Endothelial cell (in vitro differentiated cells): ENCODE measurements at places on chromosomes 3 and 15.
A peak's percentile ranks its signal among the peaks of the same experiment; 100 is the strongest.

DNA sequence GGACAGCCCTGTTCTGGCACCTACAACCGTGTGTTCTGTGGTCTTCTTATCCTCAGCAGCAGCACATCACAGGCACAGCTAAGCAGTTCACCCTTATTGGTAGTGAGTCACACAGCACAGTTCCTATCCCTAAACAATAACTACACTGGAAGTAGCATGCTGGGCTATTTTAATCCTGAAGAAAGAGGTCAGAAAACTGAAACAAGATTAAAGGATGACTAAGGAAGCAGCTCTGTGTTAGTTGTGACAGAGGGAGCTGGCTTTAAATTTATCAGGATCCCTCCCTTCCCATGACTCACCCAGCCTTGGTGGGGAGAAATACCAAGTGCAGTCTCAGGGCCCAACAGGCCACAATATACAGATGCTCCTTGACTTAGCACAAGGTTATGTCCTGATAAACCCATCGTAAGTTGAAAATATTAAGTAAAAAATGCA is 144.3 kb downstream of the ERC2 start:
- DNase-seq, result no peak

DNA sequence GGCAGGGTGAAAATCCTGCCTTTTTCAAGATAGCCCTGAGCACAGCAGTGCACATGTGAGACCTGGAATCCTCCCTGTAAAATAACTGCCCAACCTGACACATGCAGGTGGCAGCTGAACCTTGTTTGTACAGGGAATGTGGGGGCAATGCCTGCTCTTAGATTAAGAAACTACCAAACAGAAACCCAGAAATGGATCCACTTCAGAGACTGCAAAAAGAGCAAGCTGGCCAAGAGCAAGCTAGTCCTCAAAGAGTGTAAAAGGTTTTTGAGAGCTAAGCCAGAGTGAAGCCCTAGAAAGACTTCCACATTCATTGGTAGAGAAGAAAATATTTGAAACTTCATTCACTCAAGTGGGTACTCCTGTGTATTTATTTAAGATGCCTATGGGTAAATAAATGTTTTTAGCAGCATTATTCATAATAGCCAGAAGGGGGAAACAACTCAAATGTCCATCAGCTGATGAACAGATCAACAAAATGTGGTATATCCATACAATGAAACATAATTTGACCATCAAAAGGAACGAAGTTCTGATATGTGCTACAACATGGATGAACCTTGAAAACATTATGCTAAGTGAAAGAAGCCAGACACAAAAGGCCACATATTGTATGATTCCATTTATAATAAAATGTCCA is 96.0 kb upstream of the TSC22D2 start:
- DNase-seq, result no peak

DNA sequence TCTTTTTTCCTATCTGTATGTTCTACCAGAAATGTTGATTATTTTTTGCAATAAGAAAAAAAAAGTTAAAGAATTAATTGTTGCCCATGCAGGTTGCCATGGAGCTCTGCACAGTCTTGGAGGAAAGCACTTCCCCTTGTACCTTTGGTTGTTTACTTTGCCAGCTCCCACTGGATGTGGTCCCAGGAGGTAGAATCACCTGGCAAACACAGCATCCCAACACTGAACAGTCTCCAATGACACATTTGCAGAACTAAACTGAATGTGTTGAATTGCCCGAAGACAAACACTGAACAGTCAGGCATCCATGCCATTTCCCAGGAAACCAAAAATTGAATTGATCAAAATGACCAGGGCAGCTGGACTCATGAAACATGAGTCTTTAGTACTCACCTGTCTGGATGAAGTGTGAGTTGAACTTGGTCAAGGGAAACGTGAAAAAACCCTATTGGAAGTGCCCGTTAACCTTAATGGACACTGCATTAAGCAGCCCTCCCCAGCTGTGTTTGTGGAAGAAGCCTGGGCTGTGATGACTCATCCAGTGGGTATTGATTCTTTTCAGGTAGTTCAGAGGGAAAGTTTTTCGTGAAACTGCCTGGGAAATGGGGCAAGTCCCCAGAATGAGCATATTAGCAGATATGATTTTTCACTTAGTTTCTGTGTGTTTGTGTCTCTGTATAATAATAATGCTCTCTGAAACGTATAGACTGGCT is 284.7 kb upstream of the STT3B start:
- no peak for DNase-seq

DNA sequence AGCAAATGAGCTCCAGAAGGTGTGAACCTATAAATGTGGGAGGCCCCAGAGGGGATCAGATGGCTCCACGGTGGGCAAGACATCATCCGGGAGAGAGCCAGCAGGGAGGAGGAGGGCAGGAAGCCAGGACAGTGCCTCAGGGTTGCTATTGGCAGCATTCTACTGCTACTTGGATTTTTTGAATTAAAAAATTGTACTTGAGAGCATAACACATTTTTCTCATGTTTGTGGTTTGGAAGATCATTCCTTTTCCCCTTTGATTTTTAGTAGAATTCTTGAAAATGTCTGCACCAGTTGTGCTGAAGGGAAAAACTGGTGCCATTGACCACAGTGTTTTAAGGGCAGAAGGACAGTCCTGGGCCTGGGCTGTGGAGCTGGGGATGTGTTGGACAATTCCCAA is 59.2 kb downstream of the LYZL4 start:
- no peak for DNase-seq

DNA sequence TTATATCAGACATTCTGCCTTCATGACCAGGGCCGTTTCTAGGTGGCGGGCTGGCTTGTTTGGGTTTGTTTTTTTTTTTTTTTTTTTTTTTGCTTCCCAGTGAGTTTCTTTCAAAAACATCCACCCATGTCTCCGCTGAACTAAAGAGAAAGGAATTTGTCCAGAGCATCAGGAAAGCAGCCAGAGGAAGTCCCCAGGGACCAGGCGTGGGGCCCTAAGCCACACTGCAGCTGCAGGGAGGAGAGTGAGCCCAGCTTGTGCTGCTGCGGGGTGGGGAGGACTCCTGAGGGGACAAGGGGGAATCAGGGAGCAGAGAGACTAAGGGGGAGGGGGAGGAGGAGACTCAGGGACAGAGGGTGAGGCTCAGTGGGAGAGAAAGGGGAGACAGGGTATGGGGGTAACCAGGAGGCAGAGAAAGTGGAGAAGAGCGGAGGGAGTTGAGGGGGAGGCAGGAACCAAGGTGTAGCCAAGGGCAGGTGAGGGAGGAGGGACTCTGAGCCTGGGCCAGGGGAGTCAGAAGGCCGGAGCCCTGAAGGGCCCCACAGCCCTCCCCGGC is 49.5 kb downstream of the CYP11A1 start:
- DNase-seq, result peak; percentile 55

- DNase-seq, result no peak
Measured at GRCh38 chr3:13162549-13163320, 89.5 kb upstream of the IQSEC1 start.

- no peak for DNase-seq
Measured at GRCh38 chr3:37174532-37175126, at the start of gene LRRFIP2. LRRFIP2 (minus strand) TSS chr3:37174582; CDS start chr3:37148983, 25,599 bp downstream.

DNA sequence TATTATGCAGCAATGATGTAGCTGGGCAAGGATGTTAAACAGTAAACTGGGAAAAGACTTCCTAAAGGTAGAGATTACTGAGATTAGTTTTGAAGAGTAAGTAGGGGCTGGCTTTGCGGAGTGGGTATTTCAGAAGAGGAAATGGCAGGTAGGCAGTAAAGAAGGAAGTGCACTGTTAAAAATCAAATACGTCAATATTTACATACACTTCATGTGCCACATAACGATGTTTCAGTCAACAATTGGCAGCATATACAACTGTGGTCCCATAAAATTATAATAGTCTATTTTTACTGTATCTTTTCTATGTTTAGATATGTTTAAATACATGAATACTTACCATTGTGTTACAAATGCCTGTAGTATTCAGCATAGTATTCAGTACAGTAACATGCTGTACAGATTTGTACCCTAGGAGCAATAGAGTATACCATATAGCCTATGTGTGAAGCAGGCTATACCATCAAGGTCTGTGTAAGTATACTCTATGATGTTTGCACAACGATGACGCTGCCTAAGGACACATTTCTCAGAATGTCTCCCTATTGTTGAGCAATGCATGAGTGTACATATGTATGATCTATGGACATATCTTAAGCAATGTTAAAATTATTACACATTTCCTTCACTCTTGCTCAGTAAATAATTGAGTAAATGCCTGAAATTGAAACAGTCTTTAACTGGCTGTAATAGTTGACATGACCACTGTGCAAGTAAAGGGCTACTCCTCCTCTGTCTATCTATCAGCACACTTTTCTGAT is 196.7 kb downstream of the ISL2 start:
- DNase-seq, result no peak

DNA sequence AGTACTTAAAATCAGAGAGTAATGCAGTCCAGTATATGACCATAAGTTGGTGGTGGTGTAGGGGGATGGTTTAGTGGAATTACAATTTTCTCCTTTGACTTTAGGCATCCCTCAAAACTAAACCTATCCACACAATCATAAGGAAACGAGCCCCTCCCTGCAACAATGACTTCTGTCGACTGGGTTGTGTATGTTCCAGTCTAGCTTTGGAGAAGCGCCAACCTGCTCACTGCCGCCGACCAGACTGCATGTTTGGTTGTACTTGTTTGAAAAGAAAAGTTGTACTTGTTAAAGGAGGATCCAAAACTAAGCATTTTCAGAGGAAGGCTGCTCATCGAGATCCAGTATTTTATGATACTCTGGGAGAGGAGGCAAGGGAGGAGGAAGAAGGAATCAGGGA is 52.8 kb downstream of the MGA start:
- no peak for DNase-seq

GRCh38 chr3:165640031-165640430 is 197.2 kb downstream of the BCHE start:
- no peak for DNase-seq

- DNase-seq, result no peak
Measured at GRCh38 chr15:73573572-73573971, 59.6 kb downstream of the NPTN start.

DNA sequence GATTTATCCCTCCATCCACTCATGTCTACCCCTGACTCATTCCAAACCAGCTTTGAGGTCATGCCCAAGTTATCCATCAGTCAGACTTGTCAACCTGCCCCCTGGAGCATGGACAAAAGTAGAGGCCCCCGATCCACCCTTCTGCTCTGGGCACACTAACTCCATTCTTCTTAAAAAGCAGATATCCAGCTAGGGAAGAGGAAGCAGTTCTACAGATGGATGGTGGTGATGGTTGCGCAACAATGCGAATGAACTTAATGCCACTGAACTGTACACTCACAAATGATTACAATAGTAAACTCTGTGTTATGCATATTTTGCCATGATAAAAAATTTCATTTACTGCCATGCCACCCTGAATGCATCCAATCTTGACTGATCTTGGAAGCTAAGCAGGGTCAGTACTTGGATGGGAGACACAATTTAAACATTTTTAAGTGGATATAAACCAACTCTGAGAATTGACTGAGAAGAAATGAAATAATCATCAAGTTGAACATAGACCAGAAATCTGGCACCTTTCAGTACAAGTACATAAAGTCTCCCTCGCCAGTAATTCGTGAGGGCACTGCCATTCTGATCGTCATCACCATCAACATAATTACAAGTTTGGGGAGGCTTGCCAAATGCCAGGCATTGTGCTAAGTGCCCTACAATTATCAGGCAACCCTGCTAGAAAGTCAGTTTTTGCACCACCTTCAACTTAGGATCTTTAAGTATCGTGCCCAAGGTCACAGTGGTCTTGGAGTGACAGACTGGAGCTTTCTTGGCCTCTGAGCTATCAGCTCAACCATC is 124.8 kb downstream of the ATP10A start:
- no peak for DNase-seq

DNA sequence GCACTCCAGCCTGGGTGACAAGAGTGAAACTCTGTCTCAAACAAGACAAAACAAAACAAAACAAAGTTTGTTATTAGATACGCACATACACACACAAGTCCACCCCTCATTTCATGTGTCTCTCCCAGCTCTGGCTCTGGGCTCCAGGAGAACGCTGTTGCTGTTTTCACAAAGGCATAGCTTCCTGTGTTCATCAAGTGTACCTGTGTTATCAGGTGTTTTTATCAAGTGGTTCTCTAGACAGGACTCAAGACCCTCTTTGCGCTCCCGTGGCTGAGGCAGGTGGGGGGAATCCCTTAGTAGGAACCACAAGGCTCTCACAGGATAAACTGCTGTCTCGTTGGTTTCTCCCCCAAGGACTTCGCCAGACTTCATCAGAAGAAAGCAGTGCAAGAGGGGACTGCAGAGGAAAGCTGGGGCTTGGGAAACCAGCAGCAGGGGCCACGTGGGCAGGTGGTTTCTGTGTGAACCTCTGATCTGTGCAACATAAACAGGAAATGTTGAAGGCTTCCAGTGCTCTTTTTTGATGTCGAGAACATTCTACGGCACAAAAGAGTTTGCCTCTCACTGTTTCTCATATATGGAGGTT is 6.9 kb upstream of the PPP1R2 start:
- DNase-seq, result no peak

DNA sequence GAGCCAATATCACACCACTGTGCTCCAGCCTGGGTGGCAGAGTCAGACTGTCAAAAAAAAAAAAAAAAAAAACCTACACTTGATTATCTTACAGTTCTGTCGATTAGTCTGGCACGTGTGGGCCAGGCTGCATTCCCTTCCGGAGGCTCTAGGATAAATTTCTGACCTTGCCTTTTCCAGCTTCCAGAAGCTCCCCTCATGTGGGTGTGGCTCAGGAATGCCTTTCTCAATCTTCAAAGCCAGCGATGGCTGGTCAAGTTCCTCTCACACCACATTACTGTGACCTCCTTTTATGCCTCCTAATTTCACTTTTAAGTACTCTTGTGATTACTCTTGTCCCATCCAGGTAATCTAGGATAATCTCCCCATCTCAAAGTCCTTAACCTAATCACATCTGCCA is 58.2 kb upstream of the DUT start:
- no peak for DNase-seq

DNA sequence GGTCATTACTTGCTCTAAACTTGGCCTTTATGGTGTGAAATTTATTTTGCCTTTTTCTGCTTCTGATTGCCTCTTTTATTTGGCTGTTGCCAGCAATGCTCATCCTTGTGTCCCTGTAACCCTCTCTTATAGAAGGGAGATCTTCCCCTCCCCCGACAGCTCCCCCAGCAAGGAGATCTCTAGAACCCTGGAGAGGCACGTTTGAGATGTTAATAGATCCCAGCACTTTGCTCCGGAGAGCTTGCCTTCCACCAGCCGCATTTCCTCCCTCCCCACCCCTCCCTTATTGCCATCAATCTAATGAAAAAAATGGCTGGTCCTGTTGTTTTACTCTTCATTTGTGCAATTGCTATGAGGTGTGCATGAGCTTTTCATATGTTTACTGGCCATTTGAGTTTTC is 18.2 kb downstream of the TRIM71 start:
- no peak for DNase-seq

GRCh38 chr3:103953796-103954195 is 1412.9 kb upstream of the ALCAM start:
- no peak for DNase-seq
